Stimulated activated CD8-positive, alpha-beta memory T cell treated with anti-CD3 and anti-CD28 coated beads, Interleukin-15, amount 100 ng/mL, for 1 hour (primary cell): ENCODE measurements at places on chromosomes 1 and 21.

GRCh38 chr1:159958719-159959380, 4.8 kb upstream of the SLAMF9 start:
- no peak for DNase-seq

- DNase-seq, result no peak
Measured at GRCh38 chr1:110580244-110580643, 25.9 kb downstream of the KCNA2 start.

- no peak for DNase-seq
Measured at GRCh38 chr1:183704131-183704530, 51.0 kb upstream of the APOBEC4 start.

GRCh38 chr1:91651661-91652071, 151.0 kb downstream of the CDC7 start:
- no peak for DNase-seq
